ENCODE measurements at places on chromosomes 4 and X.

- no peak for DNase-seq
These were observed 11.3 kb downstream of the CACNA1F start for GRCh38 chrX:49221868-49222267.

GRCh38 chr4:108762559-108763225 is at the start of gene ETNPPL:
Gene ETNPPL (minus strand): TSS chr4:108763053. CDS start chr4:108762898, 155 bp downstream.
- DNase-seq, result no peak

DNA sequence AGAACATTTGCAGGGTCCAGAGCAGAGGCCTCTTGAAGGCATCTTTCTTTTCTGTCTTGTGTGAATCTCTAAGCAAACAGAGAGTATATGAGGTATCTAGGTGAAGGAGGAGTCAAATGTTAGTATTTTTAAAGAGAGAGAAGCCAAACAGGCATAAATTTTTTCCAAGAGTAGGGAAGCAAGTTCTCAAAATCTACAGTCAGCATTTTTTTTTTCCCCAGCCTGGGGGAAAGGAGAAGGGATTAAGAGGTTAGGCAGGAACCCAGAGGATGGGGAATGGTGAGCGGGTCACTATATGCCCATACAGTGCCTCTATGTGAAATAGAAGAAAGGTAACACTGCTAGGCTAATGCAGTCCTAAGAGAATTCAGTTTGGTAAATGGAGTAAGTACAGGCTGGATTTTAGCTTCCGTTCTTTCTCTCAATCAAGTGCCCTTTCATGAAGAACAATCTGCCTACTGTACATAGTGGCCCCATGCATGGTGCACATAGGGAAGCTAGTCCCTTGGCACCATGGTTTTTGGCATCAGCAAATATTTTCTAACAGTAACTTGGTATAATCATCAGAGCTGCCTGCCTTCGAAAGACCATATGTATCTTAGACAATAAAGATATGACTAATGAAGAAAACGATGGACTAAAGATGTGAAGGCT is 163.1 kb upstream of the MAB21L2 start:
- DNase-seq, result no peak

DNA sequence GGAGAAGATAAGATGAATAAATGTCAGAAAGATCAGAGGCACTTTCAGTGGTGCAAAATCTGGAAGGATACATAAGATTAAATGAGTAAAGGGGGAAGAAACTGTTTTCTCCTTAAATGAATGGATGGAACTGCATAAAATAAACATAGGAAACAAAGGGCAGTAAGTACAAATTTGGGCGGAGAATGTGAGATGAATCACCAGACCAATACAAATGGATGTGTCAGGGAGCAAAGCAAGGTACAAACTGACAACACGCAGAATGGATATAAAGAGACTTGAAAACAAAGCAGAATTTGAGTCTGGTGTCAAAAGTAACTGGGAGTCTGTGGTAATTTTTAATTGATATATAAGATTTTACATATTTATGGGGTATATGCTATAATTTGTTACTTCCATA is 175.3 kb upstream of the PCDH18 start:
- no peak for DNase-seq

- no peak for DNase-seq
These were observed 214.8 kb downstream of the SLC4A4 start for GRCh38 chr4:71553605-71554004.

GRCh38 chr4:108172231-108172752 is 3.6 kb upstream of the LEF1 start:
- no peak for DNase-seq

GRCh38 chr4:79697444-79697843 is 289.4 kb upstream of the GK2 start:
- DNase-seq, result no peak

DNA sequence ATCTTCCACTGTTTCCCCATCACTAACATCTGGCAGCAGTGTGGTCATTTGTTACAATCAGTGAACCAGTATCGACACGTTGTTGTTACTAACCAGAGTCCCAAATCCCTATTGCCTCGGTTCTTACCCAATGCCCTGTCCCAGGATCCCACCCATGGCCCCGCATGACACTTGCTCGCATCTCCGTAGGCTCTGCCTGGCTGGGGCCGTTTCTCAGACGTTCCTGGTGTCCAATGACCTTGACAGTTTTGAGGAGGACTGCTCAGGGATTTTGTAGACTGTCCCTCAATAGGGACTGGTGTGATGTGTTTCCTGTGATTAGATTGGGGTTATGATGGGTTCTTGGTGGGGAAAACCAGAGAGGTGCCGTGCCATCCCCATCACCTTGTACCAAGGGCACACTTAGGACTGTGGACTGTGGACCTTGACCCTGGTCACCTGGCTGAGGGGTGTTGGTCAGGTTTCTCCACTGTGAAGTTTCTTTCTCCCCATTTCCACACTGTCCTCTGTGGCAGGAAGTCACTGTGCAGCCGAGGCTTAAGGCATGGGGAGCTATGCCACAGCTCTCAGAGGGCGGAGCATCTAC is 108.4 kb downstream of the ADRA2C start:
- no peak for DNase-seq

- no peak for DNase-seq
These were observed 92.7 kb upstream of the ARX start for GRCh38 chrX:25108481-25108880.

- DNase-seq, result no peak
These were observed 237.5 kb downstream of the HNRNPD start for GRCh38 chr4:82136161-82136801.

DNA sequence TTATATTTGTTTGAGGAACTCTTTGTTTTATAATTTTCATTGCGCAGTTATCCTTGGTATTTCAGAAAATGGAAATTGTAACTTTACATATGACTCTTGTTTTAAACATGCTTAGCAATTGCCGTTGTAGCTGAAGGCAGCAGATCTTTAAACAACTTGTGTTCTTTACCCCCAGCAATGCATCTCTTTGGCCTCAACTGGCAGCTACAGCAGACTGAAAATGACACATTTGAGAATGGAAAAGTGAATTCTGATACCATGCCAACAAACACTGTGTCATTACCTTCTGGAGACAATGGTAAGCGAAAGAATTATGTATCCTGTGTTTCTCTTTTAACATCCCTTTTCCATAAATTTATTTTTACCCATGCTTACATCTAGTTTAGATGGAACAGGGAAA is 263.6 kb downstream of the DCTD start:
- no peak for DNase-seq

DNA sequence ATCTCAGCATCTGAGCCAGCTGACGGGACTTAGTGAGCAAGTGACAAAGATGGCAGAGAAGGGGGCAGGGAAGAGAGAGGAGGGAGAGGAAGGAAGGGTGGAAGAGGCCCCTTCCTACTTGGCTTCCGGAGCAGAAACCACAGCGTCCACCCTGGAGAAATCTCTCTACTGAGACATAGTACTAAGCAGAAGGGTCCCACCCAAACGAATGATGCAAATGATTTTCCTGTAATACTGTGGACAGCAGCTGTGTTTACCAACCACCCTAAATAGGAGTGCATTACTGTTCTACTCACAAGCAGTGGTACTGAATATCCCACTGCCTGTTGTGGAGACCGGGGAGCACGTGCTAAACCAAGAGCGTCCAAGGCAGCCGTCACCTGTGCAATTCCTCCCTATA is 29.4 kb downstream of the DTHD1 start:
- no peak for DNase-seq

GRCh38 chrX:6228720-6229119 is at the start of gene NLGN4X:
Gene NLGN4X (minus strand): TSS chrX:6228867. CDS start chrX:6151466, 77,401 bp downstream.
- DNase-seq, result no peak

GRCh38 chr4:61723492-61723891 is 523.4 kb downstream of the ADGRL3 start:
- DNase-seq, result no peak

DNA sequence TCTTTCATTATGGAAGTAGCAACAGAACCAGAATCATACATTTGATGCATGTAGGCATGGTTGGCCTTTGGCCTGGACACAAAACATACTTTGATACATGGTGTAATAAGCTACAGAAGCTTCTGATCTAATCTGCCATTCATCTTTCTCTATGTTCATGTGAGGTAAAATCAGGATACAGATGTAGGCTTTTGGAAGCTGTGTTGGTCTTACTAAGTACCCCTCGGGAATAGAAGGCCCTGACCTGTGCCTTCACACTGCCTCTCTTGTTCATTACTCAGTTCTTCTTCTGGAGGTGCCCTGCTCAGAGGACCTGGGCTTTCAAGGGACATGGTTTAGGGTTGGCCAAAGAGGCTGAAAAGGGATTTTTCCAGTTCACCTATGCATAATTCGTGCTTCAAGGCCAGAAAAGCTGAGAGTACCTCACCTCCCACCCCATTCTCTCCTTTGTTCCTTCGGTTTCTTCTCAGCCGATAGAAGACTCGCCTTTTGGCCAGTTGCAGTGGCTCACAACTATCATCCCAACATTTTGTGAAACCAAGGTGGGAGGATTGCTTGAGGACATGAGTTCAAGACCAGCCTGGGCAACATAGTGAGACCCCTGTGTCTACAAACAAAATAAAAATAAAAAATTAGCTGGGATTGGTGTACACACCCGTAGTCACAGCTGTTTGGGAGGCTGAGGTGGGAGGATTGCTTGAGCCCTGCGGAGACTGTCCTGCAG is 25.9 kb downstream of the SNX25 start:
- DNase-seq, result no peak

DNA sequence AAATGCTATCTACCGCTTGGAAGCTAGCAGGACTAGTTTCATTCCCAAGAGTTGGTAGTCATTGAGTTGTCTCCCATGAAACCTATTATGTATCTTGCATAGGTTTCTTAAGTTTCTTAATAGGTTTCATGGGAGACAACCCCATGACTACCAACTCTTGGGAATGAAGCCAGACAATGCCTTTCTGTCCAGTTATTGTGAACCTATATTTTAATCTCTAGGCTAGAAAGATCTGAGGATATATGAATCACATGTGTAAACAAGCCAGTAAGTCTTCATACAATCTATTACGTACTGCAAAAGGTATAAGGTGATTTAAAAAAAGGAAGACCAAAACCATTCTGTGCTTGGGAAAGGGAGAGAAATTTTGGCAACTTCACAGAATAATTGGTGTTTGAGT is 162.6 kb downstream of the INPP4B start:
- DNase-seq, result no peak

GRCh38 chr4:186839122-186840037 is 115.7 kb upstream of the FAT1 start:
- DNase-seq, result no peak

DNA sequence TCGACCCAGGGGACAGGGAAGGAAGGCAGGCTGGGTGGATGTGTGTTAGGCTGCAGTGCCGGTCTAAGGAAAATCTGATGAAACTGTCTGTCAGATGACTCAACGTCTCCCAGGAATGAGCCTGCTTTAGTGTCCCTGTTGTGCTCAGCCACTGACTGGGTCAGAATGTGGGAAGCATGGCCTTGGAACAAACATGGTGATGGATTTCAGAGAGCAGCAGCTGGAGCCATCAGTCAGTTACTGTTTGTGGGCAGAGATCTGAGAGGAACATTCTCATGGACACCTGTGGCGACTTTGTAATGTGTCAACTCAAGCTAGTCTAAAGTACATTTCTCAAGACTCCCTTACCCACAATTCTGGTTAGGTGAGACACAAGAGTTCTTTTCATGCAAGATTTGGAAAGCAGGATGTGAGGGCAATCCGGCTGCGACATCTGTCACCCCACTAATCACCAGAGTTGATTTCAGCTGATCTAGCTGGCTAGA is 63.2 kb downstream of the ANAPC10 start:
- DNase-seq, result no peak

GRCh38 chr4:7788694-7789425 is 150.8 kb downstream of the AFAP1 start:
- no peak for DNase-seq

DNA sequence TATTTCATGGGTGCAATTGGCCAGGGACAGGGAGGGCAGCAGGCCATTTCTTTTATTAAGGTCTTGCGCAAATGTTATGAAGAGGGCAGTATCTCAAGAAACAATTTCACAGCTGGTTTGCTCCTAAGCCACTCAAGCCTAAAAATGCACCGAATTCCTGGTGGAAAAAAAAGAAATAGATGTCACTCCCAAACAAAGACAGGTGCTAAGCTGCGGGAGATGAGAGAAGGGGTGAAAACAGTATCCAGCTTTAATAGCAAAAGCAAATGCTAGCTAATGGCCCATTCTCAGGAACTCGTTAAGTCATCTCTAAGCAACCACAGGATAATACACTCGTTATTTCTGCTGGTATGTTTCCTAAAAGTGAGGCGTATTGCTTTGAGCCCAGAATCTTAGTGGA is 116.4 kb downstream of the ARX start:
- DNase-seq, result no peak

GRCh38 chr4:158624889-158625478 is 46.7 kb downstream of the C4orf46 start:
- DNase-seq, result no peak

- peak; percentile 28 for DNase-seq
These were observed 13.9 kb upstream of the ETDC start for GRCh38 chrX:135295238-135295943.

- no peak for DNase-seq
These were observed 44.0 kb upstream of the USP38 start for GRCh38 chr4:143140696-143141095.

- DNase-seq, result no peak
These were observed 13.7 kb downstream of the BCORL1 start for GRCh38 chrX:129996120-129996519.

DNA sequence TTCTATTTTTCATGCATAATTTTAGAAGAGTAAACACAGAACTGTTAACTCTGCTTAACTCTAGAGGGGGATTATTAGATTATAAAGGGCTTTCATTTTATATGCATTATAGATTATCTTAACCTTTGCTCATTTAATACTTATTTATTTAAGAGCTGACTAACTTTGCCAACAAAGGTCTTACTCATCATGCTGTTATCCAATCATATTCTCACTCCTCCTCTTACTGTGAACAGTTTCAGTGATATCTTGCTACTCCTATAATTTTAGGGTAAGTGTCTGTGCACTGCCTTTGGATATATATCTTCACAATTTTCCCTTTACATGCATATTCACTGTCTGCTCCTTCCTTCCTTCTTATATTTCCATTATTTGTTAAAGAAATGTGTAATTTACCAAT is 1814.9 kb downstream of the STIM2 start:
- no peak for DNase-seq

DNA sequence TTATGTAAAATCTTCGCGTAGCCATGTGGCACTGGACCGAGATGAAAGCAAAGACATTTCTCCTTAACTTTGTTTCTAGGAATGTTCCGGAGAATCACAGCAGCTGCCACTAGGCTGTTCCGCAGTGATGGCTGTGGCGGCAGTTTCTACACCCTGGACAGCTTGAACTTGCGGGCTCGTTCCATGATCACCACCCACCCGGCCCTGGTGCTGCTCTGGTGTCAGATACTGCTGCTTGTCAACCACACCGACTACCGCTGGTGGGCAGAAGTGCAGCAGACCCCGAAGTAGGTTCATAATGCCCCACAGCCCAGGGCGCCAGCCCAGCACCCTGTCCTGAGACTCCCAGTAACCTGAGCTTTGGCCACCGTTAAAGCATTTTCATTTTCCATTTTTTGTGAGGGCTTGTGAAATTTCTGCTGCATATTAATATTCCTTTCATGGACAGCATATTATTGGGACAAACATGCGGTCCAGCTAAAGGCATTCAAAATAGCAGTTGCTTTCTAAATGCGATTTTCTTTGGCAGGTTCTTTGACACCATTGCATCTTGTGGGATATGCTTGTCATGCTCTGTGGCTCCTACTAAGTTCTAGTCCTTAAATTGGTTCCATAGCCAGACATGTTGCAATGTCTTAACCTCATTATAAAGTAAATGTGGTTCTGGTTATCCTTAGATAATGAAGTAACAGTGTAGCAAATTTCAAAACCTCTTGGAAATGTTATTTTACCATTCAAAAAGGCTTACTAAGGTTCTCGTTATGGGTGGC is 49.1 kb upstream of the MSANTD1 start:
- DNase-seq, result no peak
